ENCODE measurements at places on chromosomes 5 and 9.

DNA sequence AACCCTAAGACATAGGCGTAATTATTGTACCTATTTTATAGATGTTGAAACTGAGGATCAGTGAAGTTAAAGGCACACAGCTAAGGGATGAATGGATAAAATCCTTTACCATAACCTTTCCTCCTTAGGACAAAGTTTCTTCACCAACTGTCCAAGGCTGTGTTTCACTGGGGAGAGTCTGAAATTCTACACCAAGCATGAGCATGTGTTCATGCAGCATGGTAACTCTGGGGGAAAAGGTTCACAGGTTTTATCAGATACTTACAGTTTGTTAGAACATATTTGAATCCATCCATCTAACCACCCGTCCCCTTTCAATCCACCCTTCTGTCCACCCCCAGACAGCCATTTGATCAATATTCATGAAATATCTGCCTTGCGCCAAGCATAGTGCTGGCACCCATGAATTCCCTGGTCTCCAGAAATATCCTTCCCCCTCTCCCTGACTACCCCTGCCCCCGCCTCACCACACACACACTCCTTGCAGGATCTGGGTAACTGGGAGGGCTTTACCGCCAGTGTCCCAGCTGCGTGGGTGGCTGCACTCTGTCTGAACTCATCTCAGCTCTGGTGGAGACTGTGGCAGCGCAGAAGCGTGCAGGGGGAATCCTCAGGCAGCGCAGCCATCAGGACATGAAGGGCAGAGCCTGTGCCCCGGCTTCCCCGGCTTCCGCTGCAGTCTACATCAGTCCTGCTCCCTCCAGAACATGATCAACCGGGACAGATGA is 6.3 kb upstream of the KCNIP1 start:
- DNase-seq = no peak

GRCh38 chr5:179876610-179876952 is 18.0 kb upstream of the MRNIP start:
- no peak for DNase-seq

- DNase-seq = no peak
These were observed 50.3 kb downstream of the ZNF462 start for GRCh38 chr9:106913276-106913675.

DNA sequence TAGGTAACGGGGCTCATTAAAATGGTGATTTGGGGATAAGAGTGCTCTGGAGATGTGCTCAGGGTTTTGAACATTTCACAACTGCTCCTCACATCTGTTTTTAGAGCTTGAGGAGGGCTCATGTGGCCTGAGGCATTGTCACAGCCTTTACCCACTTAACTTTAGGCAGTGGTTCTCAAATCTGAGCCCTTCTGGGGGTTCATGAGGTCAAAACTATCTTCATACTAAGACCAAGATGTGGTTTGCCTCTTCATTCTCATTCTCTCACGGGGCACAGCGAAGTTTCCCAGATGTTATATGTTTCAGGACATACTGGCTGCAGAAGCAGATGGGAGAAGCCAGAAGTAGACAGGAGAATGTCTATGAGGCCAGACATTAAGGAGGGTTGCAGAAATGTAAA is 38.4 kb downstream of the STXBP1 start:
- no peak for DNase-seq

DNA sequence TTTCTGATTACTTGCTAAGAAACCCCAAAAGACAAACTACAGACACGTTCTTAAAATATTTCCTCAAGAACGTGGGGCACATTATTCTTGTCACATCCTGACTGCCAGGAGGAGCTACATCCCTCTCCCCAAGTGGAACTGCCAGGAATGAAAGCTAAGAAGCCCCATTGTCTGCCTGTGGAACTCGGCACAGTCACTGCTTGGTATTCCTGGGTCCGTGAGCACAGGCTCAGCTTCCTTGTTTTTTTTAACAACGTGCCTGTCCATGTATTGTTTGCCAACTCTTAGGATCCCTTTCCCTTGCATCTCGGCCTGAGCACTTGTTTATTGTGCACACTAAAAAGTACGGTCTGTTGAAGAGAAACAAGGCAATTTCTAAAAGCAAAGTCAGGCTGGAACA is 47.0 kb upstream of the SELENOP start:
- no peak for DNase-seq

- no peak for DNase-seq
These were observed 48.3 kb downstream of the EHMT1 start for GRCh38 chr9:137666955-137667670.

- DNase-seq = peak; percentile 52
These were observed 50.7 kb downstream of the ARRDC3 start for GRCh38 chr5:91332267-91333045.

DNA sequence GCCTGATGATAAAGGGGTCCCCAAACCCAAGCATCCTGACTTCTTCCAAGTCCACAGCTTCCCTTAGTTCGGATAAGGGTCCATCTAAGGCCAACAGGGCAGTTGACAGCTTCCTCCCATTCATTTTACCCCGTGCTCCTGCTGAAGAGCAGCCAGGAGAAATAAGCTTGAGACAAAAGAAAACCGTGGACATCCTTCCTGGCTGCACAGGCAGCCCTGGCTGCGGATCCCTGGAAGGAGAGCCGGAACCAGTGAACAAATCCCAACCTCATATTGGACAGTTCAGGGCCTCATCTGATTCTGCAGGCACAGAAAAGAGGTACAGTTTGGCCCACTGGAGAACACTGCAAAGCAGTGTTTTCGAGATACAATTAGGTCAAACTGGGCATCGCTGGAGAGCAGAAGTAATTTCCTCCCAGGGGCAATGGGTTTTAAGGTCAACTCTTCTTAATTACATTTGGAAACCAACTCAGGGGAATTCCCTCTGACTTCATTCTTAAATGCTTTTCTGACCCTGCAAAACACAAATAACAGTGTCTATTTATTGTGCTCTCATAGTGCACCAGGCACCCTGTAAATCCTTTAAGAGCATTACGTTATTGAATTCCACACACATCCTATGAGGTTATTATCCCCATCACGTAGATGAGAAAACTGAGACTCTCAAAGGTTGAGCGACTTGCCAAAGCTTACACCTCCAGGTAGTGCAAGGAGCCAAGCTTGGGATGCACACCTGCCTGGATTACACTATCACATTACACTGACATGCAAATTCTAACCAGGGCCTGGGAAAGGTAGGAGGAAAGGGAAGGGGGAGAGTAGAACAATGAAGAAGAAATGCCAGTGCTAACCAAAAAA is 21.2 kb downstream of the ADAM19 start:
- no peak for DNase-seq

DNA sequence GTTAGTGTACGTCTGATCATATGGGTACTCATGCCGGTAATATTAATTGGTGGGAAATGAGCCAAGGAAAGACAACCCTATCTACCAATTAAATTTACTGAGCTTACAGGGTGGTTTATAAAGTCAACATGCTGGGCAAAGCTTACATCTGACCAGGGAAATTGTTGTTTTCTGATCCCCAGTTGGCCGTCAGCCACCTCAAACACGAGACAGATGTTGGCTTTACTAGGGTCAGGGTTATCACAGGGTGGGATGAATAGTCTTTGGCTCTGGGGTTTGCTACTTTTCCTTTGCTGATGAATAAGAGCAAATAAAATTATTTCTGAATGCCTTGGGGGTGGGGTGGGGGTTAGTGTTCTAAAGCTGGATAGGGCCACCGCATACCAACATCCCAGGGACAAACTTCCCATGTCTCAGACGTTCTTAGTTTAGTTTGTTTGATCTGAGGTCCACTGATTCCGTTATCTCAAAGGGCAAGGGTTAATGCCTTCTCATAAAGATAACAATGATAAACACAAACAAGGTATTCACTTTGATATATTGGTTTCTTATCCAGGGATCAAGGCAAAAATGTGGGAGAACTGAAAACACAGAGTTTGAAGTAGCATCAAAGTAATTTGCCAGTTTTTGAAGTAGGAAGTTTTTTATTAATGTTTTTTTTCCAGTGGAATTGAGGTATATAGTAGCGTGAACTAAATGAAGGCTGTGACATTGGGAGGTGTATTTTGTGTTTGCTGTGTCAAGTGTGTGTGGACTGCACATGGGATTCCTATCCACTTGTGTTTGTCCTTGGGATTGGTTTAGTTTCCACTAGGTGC is 109.1 kb upstream of the RPS23 start:
- DNase-seq = peak; percentile 37

GRCh38 chr5:14238272-14238671 is 95.1 kb downstream of the TRIO start:
- no peak for DNase-seq

DNA sequence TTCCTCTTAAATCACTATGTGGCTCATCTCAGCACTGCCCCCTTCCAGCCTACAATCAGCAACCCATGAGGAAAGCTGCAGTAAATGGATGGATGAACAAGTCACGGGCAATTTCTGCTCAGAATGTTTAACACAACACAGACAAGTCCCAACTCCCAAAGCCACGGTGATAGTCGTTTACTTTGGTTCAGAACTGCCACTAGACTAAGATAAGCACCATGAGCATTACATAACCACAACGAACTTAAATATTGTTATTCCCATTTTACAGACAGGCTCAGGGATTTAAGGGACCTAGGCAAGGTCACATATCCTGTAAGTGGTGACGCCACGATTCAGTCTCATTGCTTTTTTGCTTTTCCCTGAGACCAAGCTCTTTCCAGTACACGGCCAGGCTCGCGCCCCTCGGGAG is 2.0 kb upstream of the SMIM27 start:
- no peak for DNase-seq
